Foreskin melanocyte (primary cell): ENCODE measurements at places on chromosomes 13 and 19.

- DNase-seq: no peak
Observed at GRCh38 chr19:4228765-4229178, 551 bp upstream of the EBI3 start.

DNA sequence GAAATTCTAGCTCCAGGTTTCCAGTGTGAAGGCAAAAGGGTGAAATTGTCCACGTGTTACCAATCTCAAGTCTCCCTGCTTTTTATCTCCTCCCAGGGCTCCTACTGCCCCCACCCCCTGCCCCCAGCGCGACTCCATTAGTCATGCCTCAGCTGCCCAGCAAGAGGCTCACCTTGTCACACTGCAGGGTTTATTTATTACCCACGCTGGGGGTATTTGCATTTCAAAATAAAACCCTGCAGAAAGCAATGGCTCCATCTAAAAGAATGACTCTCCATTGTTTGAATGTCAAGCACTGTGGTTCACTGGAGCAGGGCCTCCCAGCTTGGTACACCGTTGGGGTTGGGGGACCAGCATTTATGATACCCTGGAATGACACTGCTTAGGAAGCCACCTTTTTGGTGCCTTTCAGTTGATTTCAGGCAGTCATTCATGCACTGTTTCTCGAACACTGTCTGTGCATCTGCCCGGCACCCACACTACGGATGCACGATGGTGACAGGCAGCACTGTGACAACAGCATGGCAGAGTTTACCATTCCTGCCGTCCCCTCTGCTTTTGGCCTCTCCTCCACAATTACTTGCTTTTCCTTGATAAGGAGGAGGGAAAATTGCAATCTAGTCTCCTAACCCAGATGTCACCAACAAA, 9.9 kb upstream of the POP4 start:
- DNase-seq: no peak

GRCh38 chr13:71856548-71857043, 10.4 kb downstream of the DACH1 start:
- DNase-seq: no peak

DNA sequence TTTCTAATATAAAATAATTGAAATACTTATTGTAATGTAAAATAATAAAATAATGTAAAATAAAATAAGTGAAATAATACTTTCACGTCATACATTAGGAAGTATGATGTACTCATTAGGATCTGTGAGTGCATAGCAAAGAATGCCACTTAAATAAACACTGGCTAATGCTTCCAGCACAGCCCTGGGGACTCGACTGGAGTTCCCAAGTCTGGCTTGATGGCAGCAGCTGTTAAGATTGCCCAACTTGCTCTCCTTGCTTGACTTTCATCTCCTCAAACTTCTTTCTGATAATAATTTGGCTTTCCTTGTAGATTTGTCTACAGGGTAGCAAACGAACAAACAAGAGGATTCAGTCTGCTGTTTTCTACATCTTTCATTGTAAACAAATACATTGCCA, 191.9 kb downstream of the COG6 start:
- DNase-seq: no peak

DNA sequence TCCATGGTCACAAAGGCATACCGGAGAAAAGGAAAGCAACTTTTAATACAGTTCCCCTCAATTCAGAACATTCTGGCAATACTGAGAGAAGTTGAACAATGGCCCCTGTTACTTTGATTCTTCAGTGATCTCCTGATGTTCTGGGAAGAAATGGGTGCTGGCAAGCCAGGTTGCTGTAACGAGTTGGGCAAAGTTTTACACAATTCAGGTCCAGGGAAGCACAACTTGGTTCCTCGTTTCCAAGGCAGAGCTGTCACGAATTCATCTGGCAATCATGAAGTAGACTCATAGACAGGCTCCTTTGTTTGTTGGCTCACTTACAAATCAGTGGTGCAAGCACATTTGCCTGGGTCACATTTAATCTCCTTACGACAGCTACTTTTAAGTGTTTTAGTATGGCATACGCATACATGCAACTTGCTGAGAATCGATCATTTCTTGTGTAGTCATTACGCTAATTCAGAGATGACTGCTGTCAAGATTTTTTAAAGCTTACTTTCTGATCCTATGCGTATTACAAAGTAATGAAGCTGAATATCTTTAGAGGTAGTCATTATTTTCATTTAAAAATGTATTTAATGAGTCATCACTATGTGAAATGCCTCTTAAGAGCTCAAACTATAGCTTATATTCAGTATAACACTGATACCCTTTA, 174.7 kb downstream of the GPC5 start:
- DNase-seq: no peak

GRCh38 chr19:19615086-19615485, 3.4 kb downstream of the PBX4 start:
- no peak for DNase-seq

DNA sequence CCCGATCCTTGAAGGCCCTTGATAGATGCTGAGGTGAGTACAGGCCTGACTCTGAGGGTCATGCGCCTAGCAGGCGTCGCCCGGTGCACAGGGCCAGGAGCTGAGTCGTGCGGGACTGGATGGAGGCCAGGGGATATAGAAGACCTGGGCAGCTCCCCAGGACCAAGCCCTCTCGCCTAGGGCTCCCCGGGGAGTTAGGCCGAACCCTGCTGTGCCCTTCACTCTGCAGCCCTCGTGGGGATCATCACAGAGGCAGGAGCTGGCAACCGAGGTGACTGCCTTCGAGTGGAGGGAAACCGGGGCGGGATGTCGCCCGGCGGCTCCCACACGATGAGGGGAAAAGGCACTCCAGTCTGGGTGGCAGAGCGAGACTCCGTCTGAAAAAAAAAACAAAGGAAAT, 11.7 kb downstream of the CSNK1G2 start:
- DNase-seq: no peak

DNA sequence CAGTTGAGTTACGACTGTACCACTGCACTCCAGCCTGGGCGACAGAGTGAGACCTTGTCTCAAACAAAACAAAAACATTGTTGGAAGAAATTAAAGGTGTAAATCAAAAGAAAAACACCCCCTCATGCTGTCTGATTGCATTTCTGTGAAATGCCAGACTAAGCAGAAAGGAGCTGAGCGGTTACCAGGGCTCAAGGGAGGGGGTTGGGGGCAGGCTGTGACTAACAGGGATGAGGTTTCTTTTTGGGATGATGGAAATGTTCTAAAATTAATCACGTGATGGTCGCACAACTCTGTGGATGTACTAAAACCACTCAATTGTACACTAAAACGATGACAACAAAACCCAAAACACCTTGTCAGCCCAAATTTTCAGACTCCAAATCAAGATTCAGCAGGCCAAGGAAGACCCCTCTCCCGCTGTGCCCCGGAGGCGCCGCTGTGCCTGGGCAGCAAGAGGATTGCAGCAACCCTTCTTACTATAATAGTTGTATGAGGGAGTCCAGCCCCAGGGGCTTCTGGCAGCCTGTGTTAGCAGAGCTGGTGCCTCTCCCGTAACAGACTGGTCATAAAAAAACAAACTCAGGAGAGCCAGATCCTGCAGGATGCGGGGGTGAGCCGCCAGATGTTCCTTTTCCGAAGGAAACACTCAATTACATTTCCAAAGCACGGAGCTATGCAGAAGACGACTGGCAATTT, 20.9 kb downstream of the CAPS start:
- DNase-seq: no peak
